Vagina (tissue), 2 donors: ENCODE measurements at places on chromosomes 4 and X.

DNA sequence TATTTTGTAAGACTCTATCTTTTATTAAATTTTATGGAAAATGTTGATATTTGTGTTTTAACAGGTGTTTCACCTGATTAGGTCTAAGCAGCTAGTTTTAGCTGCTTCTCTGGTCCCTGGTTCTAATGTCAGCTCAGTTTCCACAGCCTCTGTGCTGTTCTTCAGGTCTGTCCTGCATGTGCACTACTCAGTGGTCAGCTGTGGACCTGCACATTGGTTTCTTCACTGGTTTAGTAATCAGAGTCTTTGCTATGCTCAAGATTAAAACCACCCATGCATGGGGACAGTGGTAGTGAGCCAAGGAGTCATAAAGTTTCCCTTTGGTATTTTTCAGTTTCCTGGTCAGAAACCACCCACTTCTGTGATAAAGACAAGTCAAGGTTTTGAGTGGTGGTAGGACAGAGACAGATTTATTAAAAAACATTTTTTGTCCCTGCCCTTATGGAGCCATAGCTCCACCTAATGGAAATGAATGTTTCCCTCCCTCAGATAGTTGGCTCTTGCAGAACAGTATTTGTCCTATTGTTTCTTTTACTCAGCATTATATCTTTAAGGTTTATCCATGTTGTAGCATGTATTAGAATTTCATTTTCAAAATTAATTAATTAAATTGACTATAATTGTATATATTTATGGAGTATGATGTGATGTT, 36.8 kb upstream of the VBP1 start:
- DNase-seq, result no peak

DNA sequence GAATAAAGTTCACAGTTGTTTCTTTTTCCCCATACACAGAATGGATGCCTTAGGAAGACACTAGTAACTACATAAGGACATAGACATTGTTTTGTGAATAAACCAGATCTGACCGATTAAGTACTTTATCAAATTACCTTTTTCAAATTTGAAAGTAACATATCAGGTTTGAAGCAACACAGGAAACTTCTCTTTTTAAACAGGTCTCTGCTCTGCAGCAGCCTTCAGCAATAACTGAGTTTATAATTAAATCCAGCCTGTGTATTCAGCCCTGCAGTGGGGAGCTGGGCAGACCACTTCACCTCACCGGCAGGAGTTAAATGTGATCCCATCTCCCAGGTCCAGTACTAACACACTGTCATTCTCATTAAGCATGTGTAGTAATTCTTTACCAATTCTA, 68.3 kb upstream of the ATOH1 start:
- no peak for DNase-seq

GRCh38 chr4:24382381-24382780, 202.0 kb downstream of the DHX15 start:
- no peak for DNase-seq

GRCh38 chr4:38125816-38126215, 165.6 kb downstream of the PTTG2 start:
- no peak for DNase-seq

- no peak for DNase-seq
Observed at GRCh38 chr4:113316879-113317278, 267.4 kb downstream of the ANK2 start.

DNA sequence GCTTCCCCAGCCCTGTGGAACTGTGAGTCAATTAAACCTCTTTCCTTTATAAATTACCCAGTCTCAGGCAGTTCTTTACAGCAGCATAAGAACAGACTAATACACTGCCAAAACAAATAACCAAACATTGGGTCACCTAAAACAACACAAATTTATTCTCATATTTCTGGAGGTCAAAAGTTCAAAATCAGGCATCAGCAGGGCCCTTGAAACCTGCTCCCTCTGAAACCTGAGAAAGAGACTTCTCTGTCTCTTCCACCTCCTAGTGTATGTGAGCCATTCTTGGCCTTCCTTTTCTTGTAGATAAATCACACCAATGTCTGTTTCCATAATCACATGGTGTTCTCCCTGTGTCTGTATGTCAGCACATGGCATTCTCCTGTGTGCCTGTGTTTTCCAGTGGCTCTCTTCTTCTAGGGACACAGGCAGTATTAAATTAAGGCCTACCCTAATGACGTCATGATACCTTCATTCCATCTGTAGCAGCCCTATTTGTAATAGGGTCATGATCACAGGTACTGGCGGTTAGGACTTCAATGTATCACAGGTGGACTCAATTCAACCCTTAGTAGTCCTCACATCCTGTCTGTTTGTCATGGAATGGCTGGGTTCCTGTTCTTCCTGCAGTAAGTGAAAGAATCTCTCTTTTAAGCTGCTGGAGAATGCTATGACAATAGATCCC, 147.3 kb upstream of the CLNK start:
- no peak for DNase-seq

DNA sequence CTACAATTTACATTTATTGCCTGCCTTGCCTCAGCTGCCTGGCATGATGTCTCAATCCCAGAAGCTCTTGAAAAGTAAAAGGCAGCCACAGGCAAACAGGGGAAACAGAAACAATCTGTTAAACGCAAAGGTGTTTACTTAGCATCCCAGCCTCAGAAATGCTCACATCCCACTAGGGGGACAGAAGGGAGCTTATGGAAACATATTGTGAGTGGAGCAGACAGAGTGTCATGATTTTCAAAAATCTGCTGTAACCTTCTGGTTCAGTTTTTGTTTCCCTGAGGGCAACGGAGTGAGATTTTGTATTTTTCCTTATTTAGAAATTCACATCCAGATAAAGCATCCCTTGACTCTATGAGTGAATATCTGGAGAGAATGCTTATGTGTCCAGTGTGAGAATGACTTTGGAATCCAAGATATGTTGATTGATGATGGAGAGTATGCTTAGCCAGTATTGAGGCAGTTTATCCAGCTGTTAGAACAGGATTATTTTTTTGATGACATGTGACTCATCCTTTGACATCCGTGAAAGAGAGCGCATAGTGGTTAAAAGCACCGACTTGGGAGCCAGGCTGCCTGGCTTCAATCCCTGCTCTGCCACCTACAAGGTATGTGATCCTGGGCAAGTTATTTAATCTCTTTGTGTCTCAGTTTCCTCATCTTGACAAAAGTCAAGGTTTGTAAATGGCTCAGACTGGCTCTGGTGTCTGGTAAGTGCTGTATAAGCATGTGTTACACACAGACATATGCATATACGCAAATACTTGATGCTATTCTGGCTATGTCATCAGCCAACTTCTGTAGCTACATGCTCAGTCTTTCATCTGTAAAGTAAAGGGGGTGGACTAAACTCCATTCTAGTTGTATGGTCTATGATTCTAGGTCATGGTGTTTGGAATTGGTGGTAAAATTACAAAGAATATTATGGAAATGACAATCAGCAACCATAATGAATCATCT, 381.2 kb downstream of the RAPGEF2 start:
- no peak for DNase-seq

DNA sequence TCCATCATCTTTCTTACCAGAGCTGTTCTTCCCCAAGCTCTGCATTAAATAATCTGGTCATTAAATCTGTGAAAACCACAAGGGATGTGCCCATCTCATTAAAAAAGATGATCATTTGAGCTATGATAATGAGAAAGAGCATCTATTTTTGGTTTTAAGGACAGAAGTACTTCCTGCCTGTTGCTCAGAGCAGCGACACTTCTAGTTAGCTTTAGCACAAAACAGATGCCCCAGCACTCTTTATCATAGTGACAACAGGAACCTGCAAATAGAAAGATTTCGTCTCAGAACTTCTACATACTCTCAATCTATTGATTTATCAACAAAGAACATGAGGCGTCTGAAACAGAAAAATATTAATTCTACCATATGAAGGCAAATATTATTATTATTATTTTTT, 140.1 kb downstream of the APBB2 start:
- no peak for DNase-seq

- no peak for DNase-seq
Observed at GRCh38 chrX:101257448-101258258, 33.5 kb downstream of the TAF7L start.

GRCh38 chrX:100600758-100601157, 16.0 kb downstream of the TNMD start:
- DNase-seq, result no peak

- no peak for DNase-seq
Observed at GRCh38 chrX:46029777-46030176, 515.4 kb downstream of the ZNF674 start.

GRCh38 chr4:58711039-58711438, 1600.9 kb upstream of the IGFBP7 start:
- no peak for DNase-seq

DNA sequence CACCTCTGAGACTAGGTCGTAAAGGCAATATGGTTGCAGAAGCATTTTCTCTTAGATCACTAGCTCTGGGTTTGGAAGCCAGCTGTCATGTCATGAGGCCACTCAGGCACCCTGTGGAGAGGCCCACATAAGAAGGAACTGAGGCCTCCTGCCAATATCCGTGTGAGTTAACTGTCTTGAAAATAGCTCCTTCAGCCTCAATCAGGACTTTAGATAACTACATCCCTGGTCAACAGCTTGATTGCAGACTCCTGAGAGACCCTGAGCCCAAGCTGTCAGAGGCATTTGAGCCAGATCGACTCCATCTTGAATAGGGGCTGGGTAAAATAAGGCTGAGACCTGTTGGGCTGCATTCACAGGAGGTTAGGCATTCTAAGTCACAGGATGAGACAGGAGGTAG, 15.1 kb upstream of the REPS2 start:
- no peak for DNase-seq

DNA sequence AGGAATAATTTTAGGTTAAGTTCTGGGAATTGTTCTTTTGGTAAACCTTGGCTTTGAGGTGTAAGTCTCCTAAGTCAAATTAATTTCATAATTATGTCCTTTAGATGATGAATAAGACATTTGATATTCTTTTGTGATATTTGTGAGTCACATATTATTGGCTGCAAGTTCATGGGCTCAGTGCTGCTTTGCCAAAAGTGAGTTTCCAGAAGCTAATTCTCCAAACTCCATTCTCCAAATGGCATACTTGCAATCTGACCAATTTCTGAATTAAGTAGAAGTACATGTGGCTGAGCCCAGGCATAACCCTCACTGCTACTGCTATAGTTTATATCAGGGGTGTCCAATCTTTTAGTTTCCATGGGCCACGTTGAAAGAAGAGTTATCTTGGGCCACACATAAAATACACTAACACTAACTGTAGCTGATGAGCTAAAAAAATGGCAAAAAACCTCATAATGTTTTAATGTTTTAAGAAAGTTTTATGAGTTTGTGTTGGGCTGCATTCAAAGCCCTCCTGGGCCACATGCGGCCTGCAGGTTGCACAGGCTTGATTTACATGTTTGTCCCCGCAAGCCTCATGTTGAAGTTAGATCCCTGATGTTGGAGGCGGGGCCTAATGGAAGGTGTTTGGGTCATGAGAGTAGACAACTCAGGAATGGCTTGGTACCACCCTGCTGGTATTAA, 196.1 kb downstream of the ZNF330 start:
- no peak for DNase-seq

DNA sequence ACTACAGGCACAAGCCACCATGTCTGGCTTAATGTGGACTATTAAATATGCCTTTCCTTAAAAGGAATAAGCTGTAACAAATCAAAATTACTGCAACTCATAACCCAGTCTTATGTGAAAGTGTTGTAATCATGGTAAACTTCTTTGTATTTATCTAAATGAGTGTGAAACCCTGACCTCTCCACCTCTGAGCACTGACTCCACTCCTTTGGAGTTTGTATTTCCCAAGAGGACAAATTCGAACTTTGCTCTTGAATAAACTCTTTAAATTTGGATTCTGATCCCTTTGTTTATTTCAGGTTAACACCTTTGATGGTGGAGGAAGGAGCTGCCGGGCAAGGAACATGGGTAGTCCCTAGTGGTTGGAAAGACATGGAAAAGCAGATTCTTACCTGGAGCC, 48.3 kb upstream of the FAM9A start:
- DNase-seq, result no peak

DNA sequence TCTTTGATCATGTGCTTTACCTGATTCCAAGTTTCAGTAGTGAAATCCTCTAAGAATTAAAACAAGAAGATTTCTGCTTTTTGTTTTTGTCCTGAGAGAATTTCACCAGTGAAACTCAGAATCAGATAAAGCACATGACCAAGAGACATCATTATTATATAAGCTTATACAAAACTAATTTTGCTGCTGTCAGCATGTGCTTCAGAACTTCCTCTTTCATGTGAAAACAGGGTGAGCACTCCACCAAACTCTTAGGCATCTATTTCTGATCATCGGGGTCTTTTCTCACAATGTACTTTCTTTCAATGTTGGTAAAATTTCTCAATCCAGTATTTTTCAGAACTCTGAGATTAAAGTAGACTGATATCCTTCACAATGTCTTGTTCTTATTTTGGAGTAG, 152.1 kb downstream of the SLC39A8 start:
- DNase-seq, result no peak

- no peak for DNase-seq
Observed at GRCh38 chr4:79764120-79764519, 308.9 kb downstream of the ANTXR2 start.

DNA sequence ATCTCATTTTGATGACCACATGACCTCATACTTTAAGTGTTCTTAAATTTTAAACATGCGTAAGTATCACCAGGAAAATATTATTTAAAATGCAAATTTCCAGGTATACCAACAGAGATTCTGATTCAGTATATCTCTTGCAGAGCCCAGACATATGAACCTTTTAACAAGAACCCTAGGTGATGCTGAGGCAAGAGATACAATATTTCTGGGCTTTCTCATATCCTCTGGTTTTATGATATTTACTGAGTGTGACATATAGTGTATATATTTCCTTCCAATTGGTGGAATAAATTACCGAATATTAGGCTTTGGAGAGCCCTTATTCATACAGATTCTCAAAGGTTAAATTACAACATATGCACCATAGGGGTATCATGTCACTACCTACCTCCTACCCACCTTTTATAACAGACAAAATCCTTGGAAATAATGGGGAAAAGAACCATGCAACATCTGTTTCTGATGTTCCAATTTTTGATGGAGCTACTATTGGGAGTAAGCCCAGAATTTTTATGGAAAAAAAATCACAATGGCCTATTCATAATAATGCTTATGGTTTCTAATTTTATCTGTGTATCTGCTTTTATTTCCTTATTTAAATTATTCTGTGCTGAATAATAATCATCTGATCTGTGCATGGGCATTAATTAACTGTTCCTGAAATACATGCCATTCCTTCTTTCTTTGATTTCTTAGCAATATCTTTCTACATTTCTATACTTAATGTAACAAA, 27.1 kb downstream of the KCTD8 start:
- no peak for DNase-seq

DNA sequence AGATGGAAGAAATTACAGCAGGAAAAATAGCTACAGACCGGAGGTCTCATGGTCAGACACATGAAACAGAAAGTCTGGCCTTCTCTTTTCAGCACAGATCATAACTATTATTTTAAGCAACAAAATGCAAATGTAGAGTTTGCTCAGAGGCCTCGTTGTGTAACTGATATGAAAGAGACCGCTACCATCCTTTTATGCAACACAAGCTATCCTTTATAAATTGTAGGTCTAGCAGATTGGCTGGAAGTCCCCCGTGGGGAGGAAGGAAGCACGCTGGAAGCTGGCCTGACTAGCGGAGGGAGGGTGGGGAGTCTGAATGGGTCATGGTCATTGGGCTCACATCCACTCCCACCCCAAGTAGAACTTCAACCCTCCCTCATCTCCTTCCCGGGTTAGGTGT, 27.7 kb downstream of the DMP1 start:
- no peak for DNase-seq

GRCh38 chrX:116276261-116276660, 105.7 kb downstream of the AGTR2 start:
- no peak for DNase-seq

GRCh38 chr4:46254788-46255187, 130.9 kb upstream of the GABRG1 start:
- DNase-seq, result no peak
